Uterus (tissue), 4 donors: ENCODE measurements at places on chromosomes 7 and 10. TPM values are rescaled to one million over a fixed set of nuclear protein-coding genes. Genes with fewer than 3 reads are reported as not detected.

GRCh38 chr7:138890499-138891445 is 90.4 kb downstream of the KIAA1549 start:
- peak; percentile 38 for DNase-seq

- DNase-seq, result no peak
These were observed 644 bp downstream of the BUD23 start for GRCh38 chr7:73683788-73684693.

DNA sequence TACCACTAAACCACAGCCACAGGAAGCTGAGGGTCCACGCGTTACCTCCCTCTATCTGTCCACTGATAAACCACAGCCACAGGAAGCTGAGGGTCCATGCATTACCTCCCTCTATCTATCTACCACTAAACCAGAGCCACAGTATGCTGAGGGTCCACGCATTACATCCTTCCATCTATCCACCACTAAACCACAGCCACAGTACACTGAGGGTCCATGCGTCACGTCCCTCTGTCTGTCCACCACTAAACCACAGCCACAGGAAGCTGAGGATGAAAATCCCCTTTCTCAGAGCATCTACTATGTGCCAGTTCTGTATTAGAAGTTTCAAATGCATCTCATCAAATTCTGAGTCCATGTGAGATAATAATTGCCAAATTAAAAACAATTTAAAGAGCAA is 589.3 kb downstream of the DNAJB6 start:
- DNase-seq, result no peak

- no peak for DNase-seq
These were observed 80.9 kb downstream of the HIP1 start for GRCh38 chr7:75657866-75658265.

DNA sequence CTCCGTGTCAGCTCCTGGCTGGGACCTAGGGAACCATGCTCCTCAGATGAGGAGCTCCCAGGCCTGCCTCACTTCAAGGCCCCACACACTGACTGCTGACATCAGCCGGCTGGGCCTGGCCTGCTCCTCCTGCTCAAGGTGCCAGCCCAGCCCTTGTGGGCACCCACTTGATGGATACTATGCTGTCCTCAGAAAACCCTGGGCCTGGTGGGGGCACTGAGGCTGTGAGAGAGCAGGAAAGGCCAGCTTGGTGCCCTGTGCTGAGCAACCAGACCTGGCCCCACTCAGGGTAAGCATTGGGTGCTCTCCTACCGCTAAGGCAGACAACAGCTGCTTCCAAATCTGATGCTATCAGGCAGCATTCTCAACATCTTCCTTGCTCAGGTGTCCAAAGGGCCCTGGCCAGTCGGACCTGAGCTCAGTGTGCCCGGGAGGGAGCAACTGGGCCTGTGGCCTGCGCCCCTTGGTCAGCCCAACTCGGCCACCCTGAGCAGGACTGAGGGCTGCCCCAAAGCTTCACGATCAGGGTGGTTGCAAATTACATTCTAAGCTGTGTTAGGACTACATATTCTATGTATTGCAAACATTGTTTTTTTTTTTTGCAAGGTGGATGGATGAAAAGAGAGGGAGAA is 21.9 kb upstream of the ANTXRL start:
- DNase-seq, result no peak

DNA sequence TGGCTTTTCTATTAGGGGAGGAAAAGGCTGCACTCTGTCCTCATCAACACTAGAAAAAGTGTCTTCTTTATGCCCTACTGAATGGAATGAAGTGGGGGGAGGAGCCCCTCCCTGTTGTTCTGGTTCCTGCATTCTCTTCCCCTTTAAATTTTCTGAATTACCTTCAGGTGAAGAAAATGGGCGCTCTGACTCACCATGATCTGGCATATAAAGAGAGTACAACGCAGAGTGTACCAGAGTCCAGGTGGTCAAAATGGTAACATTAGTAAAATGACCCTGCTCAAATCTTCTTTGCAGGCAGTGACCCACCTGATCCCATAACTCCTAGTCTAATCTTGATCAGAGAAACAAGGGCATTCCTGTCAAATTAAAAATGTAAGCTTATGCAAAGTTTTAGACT is 80.7 kb downstream of the THSD7A start:
- no peak for DNase-seq

DNA sequence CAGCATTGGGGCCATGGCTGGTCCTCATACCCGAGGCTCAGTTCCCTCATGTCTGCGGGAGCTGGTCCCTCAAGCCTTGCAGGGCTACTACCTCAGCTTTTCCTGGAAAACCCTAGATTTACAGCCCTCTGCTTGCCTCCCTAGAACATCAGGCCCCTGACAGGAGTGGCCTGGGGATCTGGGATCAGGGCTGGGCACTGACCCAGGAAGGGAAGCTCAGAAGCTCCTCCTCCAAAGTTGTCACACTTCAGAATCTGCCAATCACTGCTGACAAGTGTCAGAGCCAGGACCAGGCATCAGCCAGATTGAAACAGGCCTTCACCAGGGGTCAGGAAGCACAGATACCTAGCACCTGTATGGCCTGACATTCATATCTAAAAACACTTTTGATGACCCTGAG is 115.2 kb downstream of the GRID1 start:
- DNase-seq, result no peak

- DNase-seq, result peak; percentile 66
These were observed 186.1 kb downstream of the ZNF365 start for GRCh38 chr10:62560201-62560819.

GRCh38 chr10:31618541-31619291 is 299.7 kb downstream of the ZEB1 start:
- peak; percentile 68 for DNase-seq

DNA sequence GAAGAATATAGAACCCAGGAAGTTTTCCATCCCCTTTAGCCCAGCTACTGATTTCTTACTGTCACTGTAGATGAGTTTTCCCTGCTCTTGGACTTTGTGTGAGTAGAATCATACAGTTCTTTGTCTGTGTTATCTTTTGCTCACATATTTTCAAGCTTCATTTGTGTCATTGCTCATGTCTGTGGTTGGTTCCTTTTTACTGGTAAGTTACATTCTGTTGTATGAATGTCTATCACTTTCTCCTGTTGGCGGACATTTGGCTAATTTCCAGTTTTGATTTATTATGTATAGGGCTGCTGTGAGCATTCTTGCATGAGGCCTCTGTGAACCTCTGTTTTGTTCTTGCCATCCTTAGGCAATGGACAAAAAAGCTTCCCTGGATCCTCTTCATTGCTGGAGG is 5.3 kb downstream of the GLRX3 start:
- DNase-seq, result no peak

DNA sequence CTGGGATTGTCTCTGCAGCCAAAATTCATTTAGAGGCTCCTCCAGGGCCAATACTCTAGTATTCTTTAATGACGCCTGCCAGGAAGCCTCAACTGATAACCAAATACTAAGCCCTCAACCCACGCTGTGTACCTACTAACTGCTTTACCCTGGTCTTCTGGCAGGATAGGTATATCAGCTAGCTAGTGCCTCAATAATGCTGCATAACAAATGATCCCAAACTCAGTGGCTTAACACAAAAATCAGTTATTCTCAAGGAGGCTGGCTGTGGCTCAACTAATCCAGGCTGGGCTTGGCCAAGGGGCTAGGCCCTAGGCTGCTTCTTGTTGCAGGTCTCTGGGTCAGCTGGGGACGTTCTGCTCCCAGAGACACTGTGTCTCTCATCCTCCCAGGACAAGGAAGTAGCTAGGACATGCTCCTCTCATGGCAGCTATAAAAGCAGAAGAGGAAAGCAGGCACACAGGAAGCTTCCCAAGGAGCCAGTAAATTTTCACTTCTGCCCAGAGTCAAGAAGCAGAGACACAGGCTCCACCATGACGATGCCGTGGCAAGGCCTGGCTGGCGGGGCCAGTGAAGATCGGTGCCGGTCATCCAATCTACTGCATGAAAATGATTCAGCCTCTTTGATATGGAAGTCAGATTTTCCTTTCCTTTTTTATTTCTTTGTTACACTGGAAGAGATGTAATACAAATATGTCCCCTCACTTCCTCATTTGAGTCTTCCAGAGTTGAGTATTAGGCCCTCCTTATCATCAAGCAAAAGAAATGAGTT is 28.6 kb upstream of the COL13A1 start:
- DNase-seq, result no peak

- no peak for DNase-seq
These were observed 1.7 kb upstream of the WDR86 start for GRCh38 chr7:151411551-151411950.

DNA sequence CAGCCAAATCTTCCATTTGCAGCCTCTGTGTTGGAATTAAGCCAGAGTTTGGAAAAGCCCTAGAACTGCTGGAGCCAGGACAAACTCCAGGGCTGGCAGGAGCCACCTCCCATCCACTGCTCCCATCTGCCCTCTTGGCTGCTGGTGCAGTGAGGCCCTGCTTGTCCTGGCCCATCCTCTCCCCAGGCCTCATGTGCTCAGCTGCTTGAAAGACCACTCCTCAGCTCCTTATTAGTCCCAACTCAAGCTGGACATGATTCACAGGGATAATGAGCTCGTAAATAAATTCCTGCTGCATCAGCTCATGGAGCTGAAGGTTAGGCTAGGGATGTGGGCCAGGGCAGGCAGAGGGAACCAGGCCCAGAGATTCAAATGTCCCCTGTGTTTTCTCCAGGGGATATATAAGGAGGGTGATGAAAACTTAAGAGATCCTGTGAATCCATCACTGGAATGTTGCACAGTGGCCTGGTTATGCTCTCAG is 282.8 kb downstream of the RPS24 start:
- peak; percentile 56 for DNase-seq

- DNase-seq, result no peak
These were observed 30.5 kb downstream of the PLXNA4 start for GRCh38 chr7:132545756-132546155.

- DNase-seq, result no peak
These were observed 98.7 kb upstream of the SEMA3D start for GRCh38 chr7:85285527-85285926.

GRCh38 chr10:93299195-93299594 is 182.9 kb downstream of the MYOF start:
- no peak for DNase-seq

DNA sequence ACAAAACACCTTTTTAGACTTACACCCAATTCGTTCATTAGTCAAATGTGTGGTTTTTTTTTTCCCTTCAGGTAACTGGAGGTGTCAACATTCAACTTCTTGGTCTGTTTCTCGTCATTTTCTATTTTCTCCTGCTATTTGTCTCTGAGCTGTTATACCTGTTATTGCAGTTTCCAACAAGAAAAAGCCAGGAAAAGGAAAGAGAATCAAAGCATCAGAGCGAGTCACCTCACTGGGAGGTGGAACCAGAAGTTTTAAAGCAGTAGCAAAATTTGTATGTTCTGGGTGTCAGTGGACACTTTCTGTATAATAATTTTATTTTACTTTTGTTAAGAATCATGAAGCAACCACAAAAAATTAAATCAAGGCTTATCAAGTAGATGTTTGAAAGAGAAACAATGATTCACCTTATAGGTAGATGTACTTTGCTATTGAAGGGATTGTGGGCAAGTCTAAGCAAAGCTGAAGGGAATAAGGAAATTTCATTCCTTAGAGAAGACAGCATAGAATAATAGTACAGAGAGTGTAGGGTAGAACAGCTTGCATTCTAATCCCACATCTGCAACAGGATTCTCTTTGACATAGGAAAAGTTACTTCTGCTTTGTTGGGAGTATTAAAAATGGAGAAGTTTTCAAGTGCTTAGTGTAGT is 675.8 kb downstream of the PCDH15 start:
- DNase-seq, result no peak

DNA sequence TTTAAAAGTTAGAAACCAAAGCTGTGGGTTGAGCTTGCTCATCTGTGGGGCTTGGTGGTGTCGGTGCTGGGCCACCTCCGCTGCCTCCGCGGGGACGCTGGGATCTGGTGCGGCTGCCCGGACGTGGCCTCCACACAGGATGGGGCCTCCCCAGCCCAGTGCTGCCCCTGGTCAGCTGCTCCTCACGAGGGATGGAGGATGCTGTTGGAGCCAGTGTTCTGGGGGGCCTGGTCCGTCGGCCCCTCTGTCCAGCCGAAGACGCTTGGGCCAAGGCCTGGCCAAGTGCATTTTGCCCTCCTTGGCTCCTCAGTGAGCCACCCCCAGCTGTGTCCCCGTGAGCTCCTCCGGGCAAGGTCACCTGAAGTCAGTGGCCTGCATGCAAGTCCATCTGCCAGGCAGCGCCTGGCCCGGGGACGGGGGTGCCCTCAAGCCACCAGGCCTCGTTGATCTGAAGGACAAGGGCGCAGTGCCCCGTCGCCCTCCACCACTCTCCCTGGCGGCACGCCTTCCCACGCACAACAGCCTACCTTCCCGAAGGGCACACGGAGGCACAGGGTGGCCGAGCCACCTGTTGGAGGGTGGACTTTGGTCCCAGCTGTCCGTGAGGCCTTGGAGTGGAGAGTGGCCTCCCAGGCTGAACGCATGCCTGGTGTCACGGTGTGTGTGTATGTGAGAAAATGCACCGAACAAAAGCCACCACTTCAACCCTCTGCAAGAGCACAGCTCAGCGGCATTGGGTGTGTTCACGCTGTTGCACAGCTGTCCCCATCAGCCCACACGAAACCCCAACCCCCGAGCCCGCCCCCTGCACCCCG is 27.3 kb downstream of the KNDC1 start:
- DNase-seq, result no peak

DNA sequence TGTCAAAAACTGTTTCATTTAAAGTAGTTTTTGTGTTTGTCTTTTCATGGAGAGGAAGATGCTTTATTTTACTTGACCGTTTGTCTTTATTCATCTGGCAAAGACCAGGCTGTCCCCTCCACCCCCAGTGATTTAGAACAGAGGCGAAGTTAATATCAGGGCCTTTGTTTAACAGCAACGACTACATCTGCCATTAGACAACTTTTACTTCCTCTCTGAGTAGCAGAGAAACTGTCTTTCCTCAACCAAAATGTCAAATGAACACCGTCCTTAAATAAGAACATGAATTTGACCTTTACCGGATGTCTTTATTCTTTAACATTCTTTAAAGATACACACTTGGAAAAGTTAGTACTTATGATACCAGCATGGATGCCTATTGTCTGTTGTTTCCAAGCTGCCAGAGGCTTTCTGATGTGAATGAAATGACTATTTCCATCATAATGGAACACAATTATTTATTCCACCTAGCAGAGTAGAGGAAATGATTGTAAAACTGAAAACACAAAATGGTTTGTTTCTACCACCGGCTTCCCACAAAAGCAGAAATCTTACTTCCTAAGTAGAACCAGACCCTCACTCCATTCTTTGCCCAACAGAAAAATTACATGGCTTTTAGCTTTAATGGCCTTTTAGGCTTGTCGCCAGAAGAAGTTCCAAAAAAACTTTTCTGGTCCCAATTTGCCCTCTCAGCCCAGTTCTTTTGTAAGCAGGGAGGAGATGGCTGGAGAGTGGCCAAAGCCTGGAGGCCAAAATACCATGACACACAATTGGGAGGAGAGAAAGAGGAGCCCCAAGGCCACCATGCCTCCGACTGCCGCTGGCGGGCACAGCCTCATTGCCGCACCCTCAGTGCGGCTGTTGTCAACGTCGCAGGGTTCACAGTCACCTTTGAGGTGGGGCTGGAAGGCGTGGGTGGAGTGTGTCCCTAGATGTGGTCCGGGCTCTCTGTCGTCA is 168.5 kb downstream of the TEX36 start:
- no peak for DNase-seq

- DNase-seq, result no peak
These were observed 38.3 kb downstream of the CAMK1D start for GRCh38 chr10:12387561-12388210.

PPIF gene
- 12.7 TPM for total RNA-seq

MDH2 gene
- 24.3 TPM for total RNA-seq

ATOH7 gene
- total RNA-seq, result not detected

ZNF138 gene
- 27.7 TPM for total RNA-seq

ZNF853 gene
- total RNA-seq, result 20.7 TPM
